ENCODE measurements at places on chromosomes 2 and 18.
A peak's percentile ranks its signal among the peaks of the same experiment; 100 is the strongest.

DNA sequence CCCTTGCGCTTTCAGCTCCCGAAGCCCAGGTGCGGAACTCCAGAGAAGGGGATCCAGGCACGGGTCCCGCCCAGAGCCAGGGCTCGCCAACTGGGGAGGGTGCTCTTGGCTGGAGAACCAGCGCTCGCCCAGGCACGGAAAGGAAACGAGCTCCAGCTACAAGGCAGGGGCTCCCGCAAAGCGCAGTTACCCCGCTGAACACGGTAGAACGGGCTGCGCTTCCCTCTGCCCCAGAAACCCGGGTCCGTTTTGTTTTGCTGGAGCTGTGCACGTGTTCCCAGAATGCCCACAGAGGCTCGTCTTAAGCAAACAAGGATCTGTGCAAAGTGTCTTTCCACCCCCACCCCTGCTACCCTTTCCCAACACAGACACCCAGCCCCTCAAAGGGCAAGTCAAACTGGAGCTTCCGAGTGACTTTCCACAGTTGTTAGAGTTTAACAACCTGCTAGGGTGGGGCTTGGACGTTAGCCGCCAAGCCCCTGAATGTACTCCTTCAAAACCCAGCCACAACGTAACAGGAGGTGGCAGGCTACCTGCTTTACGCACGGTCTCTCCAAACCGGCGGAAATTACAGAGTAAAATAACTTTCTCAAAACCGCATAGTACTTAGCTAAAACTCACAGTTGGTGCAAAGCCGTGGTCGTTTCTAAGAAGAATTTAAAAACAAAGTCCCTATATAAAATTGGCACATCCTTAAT lies 775 bp downstream of the RNF125 start:
- no peak for DNase-seq

GRCh38 chr2:63050334-63051041 lies at the start of gene OTX1:
OTX1 (plus strand) TSS chr2:63050830; CDS start chr2:63052991, 2,161 bp downstream.
- DNase-seq: peak; percentile 36

- DNase-seq: no peak
Measured at GRCh38 chr2:221289389-221289788, 282.7 kb downstream of the EPHA4 start.

- no peak for DNase-seq
Measured at GRCh38 chr2:102181919-102182635, 4.7 kb upstream of the IL1RL2 start.

DNA sequence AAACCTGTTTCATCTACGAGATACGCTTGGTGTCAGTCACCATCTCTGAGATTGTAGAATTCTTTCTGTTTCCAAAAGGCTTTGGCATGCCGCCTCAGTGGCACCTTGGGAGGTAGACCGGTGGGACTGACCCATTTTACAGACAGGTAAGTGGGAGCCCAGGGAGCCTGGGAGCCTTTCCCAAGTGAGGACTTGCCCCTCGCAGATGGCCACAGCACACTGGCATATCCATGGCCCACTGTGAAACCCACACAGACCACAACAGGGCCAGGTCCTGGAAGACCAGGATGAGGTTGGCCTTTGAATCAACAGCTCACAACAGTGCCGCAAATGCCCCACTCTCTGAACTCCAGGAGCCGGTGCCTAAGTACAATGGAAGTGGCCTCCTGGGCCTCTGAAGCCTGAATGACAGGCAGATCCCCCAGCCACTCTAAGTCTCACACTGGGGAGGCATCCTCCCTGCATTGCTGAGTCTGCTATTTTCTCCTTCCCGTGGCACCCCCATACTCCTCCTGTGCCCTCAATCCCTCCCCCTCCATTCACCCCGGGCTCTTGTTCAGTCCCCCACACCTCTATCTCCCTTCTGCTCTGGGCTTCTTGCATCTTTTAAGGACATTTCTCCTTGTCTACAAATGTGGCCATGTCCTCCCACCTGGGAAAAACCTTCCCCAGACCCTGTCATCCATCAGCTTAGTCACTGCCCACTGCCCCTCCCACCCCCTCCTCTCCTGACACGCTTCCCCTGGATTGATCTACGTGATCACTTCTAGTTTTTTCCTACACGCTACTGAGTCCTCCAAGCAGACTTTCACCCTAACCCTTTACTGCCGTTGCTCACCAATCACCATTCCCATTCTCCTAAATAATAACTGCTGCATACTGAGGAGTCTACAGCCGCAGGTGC lies 26.2 kb downstream of the CENPA start:
- no peak for DNase-seq

DNA sequence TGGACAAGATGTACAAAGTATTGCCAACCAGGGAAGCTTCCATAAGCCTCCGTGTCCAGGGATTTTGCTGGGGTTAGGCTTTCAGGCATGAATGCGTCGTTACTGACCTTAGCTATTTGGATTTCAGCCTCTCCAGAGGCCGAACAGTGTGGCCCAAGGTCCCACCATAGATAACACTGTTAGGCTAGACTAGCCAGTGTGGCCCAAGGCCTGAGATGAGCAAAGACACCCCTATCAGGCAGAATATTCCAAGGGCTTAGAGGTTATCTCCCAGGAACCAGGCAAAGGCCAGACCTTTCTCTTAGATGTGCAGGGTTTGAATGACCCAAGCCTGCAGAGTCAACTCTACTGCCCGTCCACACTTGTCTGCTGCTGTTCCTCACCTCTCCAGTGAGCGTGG lies 131.7 kb upstream of the NDUFV2 start:
- DNase-seq: no peak

- no peak for DNase-seq
Measured at GRCh38 chr2:28746429-28747111, 5.1 kb upstream of the PPP1CB start.

All from epithelial cell of prostate (primary cell).